Myocyte (in vitro differentiated cells): ENCODE measurements at places on chromosomes 4 and X. TPM values are rescaled to one million over a fixed set of nuclear protein-coding genes. Genes with fewer than 3 reads are reported as not detected.

The MAGEE2 gene
- not detected in 2 replicates for total RNA-seq

The ABHD18 gene
- 4.5 and 4.9 TPM in 2 replicates for total RNA-seq

DNA sequence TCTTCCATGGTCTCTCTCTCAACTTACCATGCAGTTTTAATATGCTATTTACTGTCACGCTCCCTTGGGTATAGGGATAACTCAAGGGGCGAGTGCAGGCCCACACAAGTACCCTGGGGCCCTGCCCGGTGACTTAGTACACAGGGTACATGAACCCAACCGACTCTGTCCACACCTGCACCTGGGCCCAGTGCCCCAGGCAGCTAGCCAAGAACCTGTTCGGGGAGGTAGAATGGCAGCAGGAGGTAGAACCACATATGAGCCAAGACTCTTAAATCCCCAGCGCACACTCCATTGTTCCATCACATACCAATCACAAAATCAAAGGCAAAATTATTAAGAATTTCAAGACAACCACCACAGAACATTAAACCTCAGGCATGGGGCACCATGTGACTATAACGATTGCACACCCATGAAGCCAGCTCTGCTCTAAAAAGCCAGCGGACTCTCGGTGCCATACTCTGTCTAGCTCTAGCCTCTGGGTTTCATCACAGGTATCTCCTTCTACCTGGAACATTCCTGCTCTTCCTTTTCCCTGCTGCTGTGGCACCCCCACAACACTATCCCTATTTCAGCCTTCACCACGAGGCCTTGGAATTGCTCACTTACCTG is 14.6 kb downstream of the PHF8 start:
- no peak for DNase-seq

GRCh38 chr4:3822230-3822947 is 56.2 kb downstream of the ADRA2C start:
- peak; percentile 68 for DNase-seq

GRCh38 chr4:5984843-5985242 is 33.4 kb downstream of the C4orf50 start:
- DNase-seq: no peak
